ENCODE measurements at places on chromosomes 3 and 15.

DNA sequence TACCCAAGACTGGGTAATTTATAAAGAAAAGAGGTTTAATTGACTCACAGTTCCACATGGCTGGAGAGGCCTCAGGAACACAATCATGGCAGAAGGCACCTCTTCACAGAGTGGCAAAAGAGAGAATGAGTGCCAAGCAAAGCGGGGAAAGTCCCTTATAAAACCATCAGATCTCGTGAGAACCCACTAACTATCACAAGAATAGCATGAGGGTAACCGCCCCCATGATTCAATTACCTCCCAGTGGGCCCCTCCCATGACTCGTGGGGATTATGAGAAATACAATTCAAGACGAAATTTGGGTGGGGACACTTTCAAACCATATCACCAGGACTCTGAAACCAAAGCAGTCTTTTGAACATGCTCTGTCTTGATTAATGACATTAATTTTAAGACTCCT is 7.0 kb downstream of the RTP3 start:
- DNase-seq = peak; percentile 28

GRCh38 chr3:149382518-149382917 is 5.1 kb upstream of the TM4SF1 start:
- no peak for DNase-seq

DNA sequence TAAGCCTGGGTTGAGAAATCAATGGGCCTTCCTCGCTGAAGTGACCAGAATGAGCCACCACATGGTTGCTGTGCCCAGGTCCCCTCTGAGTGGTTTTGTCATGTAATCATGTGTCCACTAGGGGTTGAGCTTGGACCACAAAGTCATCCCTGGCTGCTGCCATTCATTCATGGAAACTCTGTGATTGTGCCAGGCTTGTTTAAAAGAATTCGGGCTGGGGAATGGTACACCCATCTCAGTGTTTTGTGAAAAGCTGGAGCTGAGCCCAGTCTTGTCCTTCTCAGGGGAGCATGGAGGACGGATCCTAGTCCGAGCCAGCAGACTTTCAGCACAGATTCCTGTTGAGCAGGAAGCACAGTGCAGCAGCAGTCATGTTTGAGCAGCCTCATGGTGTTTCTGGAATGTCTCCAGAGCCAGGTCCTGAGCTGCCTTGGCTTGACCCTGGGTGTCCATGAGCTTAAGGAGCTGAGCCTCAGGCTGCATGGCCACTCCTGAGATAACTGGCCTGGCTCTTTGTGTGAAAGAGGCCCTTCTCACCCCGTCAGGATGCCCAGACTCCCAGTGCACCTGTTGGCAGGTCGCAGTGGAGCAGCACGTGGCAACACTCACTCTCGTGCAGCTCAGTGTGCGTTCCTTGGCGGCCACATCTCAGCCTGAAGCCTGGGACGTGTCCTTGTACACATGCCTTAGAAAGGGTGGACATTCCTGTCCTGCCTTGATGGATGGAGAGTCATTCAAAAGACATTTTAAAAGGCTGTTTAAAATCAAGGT is 260.3 kb upstream of the TPM1 start:
- peak; percentile 5 for DNase-seq

DNA sequence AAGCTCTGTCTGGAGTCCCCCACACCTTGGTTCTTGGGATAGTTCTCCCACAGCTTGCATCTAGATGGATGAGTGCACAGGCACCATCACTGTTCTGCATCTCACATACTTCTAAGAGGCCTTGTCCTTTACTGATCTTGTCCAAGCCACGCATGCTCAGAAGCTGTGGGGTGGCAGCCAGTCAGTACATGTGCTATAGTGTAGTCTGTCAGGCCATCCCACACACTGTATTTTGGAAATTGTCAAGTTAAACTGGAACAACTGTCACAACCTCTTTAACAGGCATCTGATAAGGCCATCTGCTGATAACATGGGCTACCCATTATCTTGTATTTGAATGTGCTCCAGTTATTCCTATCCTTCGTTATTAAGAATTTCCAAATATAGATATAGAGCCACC is 296.5 kb upstream of the AZI2 start:
- DNase-seq = no peak

GRCh38 chr3:130671545-130672312 is 74.9 kb downstream of the PIK3R4 start:
- DNase-seq = no peak

DNA sequence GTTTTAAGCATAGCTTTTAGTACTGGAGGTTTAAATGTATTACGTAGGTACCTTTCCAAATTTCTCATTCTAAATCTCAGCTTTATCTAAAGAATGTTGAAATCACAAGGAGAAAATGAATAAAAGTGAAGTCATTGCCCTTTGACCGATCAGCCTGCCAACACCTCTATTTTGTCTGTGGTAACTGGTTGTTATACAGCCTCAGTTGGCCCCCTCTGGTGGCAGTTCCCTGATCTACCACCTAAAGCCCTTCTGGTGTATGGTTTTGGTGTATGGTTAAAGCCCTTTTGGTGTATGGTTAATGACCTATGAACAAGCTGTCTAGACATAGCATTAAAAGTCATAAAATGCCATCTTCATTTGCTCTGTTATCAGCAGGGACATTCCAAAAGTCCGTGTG is 378.2 kb upstream of the AZI2 start:
- peak; percentile 10 for DNase-seq

- DNase-seq = no peak
Observed at GRCh38 chr15:60830479-60830878, 351.5 kb upstream of the ICE2 start.

- DNase-seq = no peak
Observed at GRCh38 chr3:11698326-11699082, 54.8 kb upstream of the VGLL4 start.

GRCh38 chr3:101588616-101589015 is 14.6 kb downstream of the PCNP start:
- DNase-seq = no peak

GRCh38 chr15:84590406-84590805 is 10.4 kb upstream of the ZSCAN2 start:
- no peak for DNase-seq

- DNase-seq = no peak
Observed at GRCh38 chr3:183517607-183518006, 37.9 kb downstream of the KLHL6 start.

DNA sequence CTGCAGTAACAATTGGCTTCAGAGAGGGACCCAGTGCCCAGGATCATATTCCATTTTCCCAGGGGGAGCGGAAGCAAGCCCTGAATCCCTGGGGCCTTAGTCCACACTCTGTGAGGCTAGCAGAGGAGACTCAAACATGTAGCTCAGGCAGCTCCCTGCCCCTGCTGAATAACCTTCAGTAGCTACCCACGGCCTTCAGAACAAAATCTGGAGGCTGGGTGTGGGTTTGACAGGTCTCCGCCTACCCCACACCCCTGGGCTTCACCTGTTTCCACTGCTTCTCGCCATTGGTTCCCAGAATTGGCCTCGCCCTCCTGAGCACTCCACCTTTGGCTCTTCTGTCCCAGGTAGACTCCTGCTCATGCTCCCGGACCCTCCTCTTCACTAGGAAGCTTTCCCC is 93.6 kb upstream of the ATP2B2 start:
- DNase-seq = no peak

- DNase-seq = no peak
Observed at GRCh38 chr15:36517758-36518157, 61.7 kb upstream of the CDIN1 start.

DNA sequence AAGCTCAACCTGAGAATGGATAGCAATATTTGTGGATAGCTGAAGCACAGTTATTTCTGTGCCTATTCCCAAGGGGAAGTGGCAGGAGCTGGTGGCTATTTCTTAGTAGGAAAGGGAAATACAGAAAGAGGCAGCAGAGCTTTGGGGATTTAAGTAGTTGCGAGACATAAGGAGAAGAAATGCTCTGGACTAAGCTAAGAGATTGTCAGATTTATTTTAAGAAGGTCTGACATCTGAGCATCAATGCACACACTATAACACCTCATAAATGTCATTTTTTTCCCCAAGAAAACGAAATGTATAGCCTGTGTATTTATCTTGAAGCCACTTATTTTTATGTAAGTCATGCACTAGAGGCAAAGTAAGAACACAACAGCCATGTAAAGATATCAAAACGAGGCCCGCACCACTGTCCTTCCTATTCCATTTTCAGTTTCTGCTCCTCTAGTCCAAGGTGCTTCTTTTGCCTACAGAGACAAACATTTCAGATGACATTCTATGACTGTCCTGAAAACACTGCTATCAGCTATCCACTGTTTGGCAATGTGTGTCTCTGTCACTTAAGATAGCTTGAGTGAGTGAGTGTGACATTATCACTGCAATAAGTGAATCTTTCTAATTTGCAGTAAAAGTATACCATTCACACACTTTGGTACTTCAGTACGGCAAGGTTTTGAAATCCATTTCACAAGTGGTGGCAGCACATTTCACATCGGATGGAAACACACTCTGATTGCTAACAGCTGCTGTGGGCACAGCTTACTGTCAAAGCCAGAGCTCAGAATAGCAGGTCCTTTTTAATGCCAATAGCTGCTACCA is 62.7 kb upstream of the ICE2 start:
- DNase-seq = no peak

- DNase-seq = no peak
Observed at GRCh38 chr3:81270603-81271379, 490.7 kb downstream of the GBE1 start.

- no peak for DNase-seq
Observed at GRCh38 chr15:62099094-62099601, 32.4 kb downstream of the C2CD4A start.

DNA sequence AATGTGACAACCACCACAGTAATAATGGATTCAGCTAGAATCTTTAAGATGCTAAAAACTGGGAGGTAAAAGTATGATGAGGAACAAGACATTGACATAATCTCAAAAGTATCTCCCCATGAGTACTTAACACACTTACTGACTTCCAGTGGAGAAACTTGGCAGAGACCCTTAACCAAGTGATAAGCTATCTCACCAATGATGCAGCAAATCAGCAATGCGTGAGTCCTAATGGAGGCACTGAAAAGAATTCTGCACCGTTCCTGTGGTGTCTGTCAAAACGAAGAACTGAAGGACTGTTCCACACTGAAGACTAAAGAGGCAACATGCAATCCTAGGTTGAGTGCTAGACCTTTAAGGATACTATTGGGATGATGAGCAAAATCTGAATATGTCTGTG is 67.9 kb upstream of the OCA2 start:
- no peak for DNase-seq

GRCh38 chr3:64251019-64251418 is 25.8 kb upstream of the PRICKLE2 start:
- no peak for DNase-seq

GRCh38 chr3:33312361-33312760 is 35.1 kb downstream of the FBXL2 start:
- no peak for DNase-seq

GRCh38 chr3:15766406-15766805 is 31.4 kb downstream of the ANKRD28 start:
- no peak for DNase-seq

GRCh38 chr15:40267670-40268069 is 15.2 kb downstream of the ANKRD63 start:
- DNase-seq = no peak

GRCh38 chr3:167493244-167493643 is 19.4 kb upstream of the SERPINI2 start:
- DNase-seq = no peak

GRCh38 chr3:25468866-25469319 is 40.8 kb downstream of the RARB start:
- DNase-seq = no peak

- no peak for DNase-seq
Observed at GRCh38 chr3:174438501-174439145, 420.5 kb upstream of the NAALADL2 start.

GRCh38 chr3:114344492-114344891 is 50.7 kb downstream of the TIGIT start:
- no peak for DNase-seq

GRCh38 chr3:67006460-67006859 is 8.4 kb downstream of the KBTBD8 start:
- DNase-seq = no peak

GRCh38 chr3:190522621-190523222 is 8.8 kb downstream of the IL1RAP start:
- no peak for DNase-seq

DNA sequence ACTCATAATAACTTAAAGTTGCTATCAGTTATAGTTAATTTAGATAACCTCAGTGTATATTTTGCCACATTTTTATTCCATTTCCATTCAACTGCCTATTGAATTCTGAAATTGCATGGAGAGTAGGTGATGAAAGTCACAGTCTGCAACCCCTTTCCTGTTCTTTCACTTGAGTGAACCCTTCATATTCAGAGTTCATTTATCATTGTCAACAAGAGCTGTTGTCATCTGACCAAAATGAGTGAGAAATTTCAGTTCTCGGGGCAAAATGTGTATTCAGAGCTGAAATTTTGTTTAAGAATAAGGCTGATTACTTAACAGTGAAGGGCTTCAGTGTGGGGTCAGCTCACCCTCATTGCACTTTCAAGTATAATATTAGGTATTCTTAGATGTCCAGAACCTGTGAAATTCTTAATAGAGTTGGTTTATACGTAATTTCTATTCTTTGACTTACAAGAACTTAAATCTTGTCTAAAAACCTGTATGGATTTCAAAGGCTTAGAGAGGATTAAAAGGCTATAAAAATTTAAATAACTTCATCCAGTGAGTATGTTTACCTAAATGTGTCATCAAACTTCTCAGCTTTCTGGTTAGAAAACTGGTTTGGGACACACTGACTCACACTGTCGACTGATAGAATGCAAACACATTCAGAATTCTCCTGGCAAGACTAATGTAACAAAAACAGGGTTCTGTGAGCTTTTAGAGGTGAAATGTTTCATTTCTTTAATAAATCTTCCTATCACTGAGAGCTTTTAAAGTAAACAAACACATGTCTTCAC is 92.2 kb downstream of the CMSS1 start:
- DNase-seq = no peak

DNA sequence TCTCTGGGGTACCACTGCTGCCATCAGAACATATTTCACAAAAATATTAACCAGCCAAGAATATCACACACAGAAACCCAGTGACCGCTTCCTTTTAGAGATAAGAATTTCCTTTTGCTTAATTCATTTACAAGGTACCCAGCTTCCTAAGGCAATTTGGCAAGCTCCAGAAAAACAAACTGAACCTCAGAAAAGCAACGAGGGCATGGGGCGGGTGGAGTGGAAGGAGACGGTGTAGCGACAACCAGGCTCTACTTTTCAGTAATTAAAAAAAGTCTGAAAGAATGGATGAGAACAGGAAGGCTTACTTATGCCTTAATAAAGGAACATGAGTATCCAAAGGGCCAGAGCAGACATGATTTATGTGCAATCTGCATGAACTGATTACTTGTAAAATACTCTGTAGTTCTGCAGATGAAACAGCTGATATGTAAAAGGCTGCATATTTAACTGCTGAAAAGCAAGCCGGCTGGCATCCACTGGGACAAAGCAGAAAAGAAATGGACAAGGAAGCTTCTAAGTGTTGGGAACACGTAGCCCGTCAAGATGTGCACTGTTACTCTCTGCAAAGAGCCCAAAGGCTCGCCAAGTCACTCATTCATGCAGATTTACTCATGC is 18.6 kb downstream of the RFTN1 start:
- DNase-seq = no peak
